ENCODE measurements at places on chromosomes 1 and 21.

GRCh38 chr1:167169642-167170041 is 51.0 kb upstream of the POU2F1 start:
- no peak for DNase-seq

DNA sequence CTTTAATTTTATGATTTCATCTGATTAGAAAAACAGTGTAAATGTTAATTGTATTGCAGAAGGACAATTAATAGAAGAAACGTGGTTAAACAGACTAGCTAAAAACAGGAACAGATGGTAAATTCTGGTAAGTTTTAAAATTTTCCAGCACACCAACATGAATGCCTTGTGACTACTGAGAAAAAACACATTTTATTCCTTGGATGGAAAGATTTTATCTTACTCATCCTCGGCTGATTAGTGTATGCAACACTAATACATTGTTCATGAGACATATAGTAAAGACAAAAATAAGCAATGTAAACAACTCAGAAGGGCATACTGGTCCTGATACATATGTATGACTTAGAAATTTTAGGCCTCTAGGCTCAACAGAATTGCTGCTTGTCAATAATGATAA is 4.9 kb upstream of the AK5 start:
- no peak for DNase-seq

- DNase-seq: peak; percentile 84
Measured at GRCh38 chr1:112358798-112359408, 37.1 kb upstream of the CTTNBP2NL start.

DNA sequence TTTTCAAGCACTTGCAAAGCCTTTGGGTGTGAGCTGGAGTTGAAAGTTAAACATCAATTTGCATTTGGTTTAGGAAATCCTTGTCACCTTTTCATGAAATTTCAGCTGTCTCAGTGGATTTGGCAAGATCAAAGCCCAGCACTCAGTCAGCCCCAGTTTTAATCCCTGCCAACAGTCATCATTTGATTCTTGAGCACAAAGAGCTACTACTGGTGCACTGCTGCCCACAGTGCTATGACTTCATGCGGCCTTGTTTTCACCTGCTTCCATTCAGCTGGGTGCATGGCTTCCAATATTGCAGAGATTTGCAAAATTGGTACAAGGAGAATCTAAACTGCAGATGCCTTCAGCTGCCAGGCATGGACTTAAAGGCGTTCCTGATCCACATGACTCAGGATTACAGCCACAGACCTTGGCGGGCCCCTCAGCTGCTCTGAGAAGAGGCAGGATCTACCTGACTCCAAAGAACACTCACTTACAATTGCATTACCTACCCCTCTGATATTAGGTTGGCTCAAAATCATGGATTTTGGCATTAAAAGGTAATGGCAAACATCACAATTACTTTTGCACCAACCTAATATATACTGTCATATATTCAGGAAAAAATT is 259.1 kb downstream of the DSCAM start:
- DNase-seq: no peak

DNA sequence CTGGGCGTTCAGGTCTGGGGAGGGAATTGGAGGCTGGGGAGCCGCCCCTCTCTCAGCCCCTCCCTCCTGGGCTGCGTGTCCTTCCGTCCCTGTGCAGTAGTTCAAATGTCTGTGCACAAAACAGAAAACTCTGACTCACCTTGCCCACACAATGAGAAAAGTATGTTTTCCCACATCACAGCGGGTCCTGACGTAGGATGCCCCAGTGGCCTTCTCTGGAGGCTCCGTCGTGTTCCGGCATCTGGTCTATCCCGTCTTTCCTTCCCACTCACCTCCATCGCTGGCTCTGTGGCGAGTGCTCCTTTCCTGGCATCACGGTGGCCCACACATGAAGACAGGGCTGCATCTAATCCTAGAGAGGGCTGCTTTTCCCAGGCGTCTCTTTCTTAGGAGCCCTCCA is 224.0 kb downstream of the KAZN start:
- no peak for DNase-seq

DNA sequence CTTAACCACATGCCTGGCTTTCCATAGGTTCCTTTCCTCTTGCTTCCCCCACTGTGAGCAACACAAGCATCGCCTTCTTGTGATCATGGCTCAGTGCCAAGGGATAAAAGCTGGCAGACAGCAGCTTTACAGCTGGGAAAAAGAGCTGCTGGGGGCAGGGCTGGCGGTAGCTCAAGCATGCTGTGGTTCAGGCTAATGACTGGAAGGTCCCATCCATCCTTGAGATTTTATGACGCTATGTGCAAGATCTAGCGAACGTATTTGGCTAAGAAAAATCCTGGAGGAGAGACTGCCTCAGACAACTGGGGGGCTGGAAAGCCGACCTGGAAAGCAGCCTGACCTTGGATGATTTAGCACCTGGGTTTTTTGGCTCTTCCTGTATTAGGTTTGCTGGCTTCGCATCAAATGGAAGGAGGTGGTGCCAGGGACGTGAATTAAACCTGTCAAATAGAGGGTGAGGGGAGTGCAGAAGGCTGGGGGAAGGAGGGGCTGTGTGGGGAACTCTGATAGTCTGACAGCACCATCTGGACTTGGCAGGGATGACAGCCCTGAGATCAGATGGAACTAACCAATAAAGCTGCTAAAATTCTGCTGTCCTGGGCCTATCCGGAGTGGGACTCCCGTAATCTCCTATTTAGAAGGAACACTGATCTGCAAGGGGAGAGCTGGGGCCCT is 34.8 kb downstream of the ZMYND12 start:
- DNase-seq: peak; percentile 56

DNA sequence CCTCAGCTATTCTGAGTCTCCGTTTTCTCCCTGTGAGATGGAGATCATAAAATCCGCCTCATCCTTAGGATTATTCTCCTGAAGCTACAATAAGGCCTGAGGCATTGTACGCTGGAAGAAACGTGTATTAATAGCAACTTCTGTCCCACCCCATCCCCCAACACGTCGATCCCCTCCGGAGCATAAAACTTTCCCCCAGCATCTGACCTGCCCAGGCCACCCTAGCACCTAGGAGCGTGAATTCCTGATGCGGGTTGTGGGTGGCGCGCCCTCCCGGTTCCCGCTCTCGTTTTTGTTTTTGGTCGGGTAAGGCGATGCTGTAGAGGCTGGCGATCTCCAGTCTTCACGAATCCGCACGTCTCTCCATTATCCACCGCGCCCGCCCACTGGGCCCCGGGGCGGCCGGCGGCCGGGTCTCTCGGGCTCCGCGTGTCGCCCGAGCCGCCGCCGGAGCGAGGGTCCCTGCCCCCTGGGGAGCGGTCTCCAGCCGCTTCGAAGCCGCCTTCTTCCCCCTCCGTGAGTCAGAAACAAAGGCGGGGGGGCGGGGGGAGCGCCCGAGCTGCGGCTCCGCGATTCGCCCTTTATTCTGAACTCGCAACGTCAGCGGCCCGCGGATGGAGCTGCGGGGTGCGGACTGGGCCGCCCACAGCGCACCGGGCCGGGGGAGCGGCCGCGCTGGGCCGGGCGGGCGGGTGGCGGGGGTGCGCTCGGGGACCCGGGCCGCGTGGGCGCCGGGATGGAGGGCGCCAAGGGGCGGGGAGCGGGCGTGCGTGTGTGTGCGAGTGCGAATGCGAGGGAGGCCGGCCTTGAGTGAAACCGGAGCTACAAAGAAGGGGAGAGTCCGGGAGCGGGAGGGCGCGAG is at the start of gene PLEKHO1:
PLEKHO1 (plus strand) TSS at position 646 of the 862 bp plus-strand sequence. CDS start 342 bp downstream, outside the sequence.
- DNase-seq: peak; percentile 80

GRCh38 chr1:45013551-45014209 is 1.6 kb downstream of the UROD start:
- DNase-seq: no peak

DNA sequence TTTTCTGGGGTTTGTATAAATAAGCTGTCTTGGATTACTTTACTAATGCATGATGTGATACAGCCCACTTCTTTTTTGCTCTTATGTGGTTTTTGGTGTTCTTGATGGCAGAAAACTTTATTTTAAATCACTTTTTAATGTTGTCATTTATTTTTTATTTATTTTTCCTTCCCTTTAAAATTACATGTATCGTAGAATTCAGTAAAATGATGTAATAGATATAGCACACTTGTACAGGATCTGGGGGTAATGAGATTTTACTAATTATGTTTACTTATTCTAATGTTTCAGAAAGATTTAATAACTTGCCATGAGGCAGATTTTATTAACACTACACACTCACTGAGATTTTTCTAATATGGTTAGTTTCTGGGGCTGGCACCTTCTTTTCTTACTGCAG is 701 bp upstream of the B3GALT2 start:
- DNase-seq: no peak

- no peak for DNase-seq
Measured at GRCh38 chr1:22835636-22836319, 125.1 kb downstream of the EPHB2 start.

GRCh38 chr1:51019811-51020210 is 49.8 kb downstream of the CDKN2C start:
- peak; percentile 92 for DNase-seq

DNA sequence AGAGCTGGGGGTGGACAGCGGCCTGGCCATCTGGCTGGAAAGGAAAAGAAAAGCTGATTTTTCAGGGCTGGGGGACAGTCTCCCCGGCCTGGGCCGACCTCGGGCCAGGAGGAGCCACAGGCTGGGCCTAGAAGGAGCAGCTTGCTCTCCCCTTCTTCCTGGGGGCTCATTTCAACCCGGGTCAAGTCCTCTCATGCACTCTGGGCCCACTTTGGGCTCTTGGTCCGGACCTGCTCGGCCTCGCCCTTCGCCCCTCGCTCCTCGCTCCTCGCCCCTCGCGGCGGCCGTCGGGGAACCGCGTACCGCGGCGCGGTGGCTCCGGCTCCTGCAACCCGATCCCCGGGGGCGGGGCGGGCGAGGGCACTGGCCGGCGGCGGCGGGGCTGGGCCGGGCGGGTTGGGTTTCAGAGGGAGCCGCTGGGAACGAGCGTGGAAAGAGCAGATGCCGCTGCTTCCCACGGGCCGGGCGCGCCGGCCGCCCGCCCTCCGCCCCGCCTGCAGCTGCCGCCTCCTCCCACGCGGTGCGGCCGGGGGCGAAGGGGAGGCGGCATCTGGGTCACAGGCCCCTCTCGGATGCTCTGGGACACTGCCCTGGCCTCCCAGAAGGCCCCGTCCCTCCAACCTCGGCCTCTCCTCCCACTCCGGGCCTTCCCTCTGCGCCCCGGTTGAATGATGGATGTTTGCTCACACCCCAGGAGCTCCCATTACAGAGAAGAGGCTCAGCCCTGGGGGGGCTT is 6.6 kb downstream of the HEYL start:
- peak; percentile 45 for DNase-seq

DNA sequence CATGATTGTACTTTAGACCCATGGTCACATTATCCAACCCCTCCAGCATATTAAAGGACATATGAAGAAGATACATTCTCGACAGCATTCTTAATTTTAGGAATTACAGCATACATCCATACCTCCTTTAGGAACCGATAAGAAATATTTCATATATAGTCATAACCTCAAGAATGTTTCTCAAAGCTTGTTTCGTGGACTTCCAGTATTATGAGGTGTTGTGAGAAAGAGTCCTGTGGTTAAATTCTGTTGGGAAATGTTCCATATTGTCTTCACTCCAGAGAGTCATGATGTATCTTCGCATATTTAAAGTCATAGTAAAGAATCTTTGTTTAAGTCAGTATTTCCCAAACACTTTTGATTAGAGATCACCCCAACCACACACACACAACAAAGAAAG is 321.0 kb upstream of the SNX7 start:
- no peak for DNase-seq

GRCh38 chr21:35316933-35317332 is 267.8 kb upstream of the RUNX1 start:
- no peak for DNase-seq

- no peak for DNase-seq
Measured at GRCh38 chr1:86082183-86082582, 74.4 kb downstream of the COL24A1 start.
